ENCODE measurements at places on chromosomes 16 and 17.

DNA sequence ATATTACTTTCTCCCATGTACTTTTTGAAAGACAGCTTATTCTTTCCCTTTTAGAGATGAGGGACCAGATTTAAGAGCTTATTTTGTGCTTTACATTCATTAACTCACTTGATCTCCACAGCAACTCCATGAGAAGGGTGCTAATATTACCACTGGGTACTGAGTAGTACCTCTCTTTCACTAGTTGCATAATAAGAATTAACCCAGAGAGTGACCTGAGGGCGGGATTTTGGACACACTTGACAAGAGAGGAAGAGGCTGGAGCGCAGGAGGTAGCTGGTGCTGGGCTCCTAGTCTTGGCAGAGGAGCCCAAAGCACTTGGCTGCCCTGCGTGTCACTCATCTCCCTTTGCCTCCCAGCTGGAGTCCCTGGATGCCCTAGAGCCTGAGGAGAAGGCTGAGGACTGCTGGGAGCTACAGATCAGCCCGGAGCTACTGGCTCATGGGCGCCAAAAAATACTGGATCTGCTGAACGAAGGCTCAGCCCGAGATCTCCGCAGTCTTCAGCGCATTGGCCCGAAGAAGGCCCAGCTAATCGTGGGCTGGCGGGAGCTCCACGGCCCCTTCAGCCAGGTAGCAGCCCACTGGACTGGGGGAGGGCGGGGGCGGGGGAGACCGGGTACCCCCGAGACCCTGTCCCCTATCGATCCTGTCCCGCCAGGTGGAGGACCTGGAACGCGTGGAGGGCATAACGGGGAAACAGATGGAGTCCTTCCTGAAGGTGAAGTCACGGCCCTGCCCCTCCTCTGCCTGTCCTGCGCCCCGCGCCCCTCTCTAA is 1.7 kb upstream of the MAZ start:
- DNase-seq = no peak

DNA sequence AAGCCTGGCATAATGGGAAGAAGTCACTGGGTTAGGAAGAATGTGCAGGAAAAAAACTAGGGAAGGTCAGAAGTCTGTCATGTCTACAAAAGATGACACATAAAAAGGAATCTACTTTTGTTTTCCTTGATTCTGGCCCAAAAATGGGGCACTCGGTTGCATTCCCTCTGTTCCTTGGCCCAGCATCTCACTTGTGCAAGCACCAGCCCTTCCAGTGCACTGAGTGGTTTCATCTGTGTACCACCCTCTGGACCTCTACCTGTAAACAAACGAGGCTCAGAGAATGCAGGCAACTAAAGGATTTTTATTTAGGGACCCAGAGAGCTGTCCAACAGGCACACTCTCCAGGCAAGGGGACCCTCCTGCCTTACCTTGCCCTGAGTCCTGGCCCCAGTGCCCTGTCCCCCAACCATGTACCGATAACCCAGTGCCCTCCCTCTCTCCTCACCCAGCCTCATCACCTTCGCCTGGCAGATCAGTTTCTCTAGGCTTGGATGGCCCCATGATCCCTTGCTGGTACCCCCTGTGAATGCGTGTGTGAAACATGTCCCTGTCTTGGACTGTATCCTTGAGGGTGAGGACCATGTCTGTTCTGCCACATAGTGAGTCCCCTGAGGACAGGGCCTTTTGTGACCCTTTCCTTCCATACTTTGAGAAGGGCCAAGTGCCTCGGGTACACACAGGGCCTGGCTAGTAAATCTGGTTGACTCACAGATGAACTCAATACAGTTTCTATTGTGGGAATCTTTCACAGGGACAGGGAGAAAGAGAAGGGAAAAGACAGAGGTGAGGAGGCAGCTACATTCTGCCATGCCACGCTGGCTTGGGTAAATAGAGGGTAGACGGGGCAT is 13.3 kb downstream of the NXPH3 start:
- no peak for DNase-seq

DNA sequence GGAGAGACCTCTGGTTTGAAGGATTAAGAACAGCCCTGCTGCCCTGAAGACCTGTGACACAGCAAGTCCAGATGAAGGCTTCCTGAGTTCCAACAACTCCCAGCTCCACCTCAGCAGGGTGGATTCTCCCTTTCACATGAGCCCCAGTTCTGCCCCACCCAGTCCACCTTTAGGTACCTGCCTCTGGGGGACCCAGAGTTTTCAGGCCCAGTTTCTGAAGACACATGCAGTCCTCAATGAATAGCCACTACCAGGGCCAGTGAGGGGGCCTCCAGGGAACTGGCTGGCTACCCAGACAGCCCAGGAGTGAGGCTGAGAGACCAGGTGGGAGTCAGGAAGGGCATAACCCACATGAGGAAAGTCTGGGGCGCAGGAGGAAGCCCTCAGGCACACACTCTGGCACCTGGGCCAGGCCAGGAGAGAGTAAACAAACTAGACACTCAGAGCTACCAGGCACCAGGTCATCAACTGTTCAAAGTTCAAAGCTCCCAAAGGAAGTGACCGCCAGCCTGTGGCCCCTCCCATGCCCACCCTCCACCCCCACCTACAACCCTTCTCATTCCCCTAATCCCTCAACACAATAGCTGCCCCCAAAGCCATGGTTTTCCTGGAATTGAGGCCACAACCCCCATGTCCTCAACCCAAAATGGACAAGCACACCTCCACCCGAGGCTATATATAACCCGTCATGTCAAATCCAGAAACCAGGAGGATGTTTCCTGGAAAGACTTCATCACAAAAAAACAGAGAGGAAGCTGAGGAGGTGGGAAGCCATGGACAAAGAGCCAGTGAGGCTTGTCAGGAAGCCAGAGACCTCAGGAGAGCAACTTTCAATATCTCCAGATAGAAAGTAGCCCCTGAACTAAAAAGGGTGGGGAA is 2.1 kb downstream of the MYO18A start:
- no peak for DNase-seq

DNA sequence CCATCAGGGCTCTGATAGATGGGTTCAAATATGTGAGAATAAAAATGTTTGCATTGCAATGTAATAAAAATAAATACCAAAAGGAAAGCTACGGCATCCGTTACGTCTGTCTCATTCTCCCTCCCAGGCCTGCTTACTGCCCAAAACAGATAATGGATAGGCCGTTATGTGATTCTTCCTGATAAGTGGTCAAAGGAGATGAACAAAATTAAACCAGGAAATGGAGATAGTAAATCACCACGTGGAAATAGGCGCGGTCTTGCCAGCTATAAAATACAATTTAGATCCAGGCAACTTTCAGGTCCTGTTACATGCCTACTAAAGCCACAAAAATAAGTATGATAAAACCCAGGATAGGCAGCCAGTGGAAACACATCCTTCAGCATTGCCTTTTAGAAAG is 49.5 kb upstream of the CCL1 start:
- no peak for DNase-seq

- DNase-seq = no peak
Observed at GRCh38 chr17:78351449-78352006, 8.3 kb downstream of the SOCS3 start.

DNA sequence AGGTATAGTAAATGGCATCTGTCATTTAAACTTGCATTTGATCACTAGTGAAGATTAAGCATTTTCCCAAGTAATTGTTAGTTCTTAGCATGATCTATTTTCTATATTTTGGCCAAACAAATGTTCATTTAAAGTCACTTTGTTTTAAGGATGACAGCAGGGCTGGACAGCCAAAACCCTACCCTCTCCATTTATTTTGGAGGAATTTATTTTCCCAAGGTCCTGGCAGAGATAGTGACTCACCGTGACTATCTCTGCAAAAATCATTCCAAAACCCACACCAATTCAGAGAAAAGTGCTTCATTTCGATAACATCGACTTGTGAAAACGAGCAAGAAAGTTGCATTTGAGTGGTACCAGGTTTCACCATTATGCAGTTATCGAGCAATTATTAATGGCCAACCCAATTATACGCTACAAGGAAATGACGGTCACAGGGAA is 665 bp upstream of the AKAP1 start:
- DNase-seq = no peak

DNA sequence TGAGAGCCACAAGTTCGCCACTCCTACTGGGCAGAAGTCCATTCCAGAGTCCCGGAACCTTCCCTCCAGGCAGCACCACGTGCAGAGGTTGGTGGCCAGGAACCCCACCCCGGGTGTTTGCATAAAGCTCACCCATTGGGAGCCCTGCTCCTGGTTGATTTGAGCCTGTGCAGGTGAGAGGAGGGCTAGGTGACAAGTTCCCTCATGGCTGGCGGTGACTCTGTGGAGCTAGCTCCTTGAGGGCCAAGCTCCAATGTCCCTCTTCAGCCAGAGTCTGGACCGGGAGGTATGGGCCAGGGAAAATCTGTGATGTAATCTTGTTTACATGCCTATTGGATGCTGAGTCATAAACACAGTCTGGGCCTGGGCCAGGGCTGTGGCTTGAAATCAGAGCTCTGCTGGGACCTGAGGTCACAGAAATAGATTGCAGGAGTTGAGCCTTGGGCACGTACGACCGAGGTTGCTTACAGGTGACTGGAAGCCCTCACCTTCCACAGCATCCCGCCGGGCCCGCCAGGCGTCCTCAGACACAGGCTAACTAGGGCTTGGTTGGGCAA is 118.9 kb downstream of the AATF start:
- DNase-seq = no peak

GRCh38 chr16:68754084-68754792 is 17.1 kb downstream of the CDH1 start:
- no peak for DNase-seq

DNA sequence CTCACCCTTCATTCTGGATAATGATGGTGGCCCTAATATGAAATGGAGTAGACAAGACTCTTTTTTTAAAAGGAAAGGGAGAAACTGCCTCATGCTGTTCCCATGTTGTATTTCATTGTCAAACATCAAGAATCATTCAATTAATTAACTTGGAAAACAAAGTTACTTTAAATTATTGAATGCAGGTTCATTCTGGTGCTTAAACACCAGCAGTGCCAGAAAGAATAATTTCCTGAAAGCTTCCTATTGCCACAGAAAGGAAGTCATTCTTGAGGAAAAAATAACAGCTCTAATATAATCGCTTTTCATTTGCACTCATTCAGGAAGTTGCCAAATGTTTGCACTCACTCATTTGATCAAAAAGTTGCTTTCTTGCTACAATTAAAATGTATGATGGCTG is 497.1 kb upstream of the CDH11 start:
- DNase-seq = no peak

GRCh38 chr16:67087803-67088202 is 21.9 kb upstream of the PHAF1 start:
- peak; percentile 40 for DNase-seq

- no peak for DNase-seq
Observed at GRCh38 chr16:81443688-81444447, 740 bp upstream of the CMIP start.

DNA sequence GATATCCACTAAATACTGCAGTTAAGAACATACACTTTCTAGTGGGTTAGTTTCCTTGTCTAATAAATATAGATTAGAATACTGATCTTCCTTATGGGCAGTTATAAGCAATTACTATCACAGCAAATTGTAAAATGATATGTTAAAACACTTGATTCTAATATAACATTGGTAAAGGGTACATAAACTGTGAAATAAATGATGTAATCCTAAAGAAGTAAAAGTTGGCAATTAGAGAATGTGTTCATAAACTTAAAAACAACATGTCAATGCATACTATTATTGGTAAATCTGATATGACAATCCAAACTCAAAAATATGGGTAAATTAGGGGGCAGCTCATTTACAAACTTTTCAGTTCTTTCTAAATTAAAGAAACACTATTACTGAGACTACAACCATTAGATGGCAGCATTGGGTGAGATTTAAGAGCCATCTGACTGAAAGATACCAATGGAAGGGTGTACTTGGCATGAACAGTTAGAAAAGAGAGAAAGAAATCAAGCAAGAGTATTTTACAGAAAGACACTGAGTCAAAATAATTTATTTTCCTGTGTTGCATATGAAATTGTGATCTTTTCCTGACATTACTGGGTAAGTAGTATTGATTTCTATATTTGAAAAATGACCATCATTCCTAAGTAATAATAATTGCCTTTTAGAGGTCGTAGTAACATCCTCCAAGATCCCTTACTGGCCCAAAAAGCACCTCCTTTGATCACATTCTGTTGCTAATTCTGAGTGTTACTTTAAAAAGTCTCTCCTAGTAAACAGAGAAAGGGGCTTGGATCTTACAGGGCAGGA is 119.6 kb downstream of the SPAG9 start:
- peak; percentile 34 for DNase-seq

- no peak for DNase-seq
Observed at GRCh38 chr16:2205967-2206313, 686 bp downstream of the MLST8 start.

DNA sequence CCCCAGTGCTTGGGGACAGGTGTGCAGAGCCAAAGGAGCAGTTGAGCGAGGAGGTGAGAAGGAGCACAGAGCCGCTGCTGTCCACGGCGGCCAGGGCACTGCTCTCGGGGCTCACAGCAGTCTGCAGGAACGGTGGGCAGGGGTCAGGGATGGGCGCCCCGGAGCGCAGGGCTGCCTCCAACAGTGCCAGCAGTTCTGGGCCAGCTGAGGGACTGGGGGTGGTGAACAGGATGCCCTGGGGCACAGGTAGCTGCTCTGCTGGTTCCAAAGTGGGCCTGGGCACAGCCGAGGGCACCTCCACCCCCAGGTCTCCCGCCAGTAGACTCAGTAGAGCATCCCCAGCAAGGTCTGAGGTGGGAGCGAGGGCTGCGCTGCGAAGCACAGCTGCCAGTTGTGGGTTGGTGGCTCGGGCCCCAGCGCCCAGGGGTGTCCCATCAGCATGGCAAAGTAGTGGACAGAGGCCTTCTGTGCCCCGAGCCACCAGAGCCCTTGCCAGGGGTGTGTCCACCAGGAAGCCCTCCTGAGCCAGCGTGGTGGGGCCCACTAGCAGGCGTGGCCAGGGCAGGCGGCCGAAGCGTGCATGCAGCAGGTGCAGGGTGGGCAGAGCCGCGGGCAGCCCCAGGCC is 1.9 kb downstream of the GGT6 start:
- DNase-seq = no peak

DNA sequence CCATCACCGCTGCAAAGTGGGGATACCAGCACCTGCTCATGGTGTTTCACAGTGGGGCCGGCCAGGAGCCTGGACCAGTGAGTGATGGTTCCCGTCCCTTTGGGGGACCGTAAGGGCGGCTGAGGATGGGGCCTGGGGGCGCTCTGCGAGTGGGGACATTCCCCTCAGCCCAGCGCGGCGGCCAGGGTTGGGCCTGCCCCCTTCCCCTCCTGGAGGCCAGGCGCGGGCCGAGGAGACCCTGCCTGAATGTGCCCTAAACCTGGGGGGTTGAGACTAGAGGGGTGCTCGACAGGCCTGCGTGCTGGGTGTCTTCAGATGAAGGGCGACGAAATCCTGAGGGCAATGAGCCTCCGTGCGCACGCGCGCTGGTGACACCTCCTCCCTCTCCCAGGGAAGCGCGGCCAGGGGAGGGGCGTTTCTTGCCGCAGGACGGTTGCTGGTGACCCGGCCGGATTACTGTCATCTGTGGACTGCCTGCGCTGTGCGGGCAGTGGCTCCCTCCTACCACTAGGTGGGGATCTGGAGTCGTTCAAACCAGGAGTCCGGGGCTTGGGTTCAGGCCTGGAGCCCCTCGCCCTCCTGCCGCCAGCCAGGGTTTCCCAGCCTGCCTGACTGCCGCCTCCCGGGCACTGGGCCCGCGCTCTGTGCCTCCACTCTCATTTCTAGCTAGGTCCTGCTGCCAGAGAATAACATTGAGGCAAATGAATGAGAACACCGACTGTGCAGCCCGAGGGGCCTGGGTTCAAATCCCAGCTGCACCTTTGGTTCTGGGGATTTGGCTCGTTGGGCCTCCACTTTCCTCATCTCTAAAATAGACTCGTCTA is 17.1 kb downstream of the TBX2 start:
- peak; percentile 54 for DNase-seq

GRCh38 chr17:50471009-50471905 is 2.6 kb upstream of the CHAD start:
- DNase-seq = no peak

All from NCI-H1436 treated with DMSO at 0.1 percent for 48 hours (cell line).